ENCODE measurements at places on chromosomes 13 and 19.

GRCh38 chr19:719636-720344 is 11.1 kb downstream of the PALM start:
- peak; percentile 87 for DNase-seq

DNA sequence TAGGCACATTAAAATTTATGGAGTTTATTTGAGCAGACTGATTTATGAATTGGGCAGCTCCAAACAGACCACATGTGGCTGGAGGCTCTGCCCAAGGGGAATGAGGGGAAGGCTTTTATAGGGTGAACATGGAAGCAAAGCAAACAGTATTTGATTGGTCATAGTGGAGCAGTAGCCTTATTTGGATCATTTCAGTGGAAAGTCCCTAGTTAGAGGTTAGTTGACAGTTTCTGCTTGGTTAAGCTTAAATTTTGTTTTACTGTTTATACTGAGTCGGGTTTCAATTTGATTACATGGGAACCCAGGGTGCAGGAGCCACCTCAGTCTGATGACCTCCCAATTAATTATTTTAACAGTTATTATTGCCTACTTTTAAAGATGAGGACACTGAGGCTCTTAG is 140.5 kb downstream of the NDFIP2 start:
- DNase-seq, result no peak

DNA sequence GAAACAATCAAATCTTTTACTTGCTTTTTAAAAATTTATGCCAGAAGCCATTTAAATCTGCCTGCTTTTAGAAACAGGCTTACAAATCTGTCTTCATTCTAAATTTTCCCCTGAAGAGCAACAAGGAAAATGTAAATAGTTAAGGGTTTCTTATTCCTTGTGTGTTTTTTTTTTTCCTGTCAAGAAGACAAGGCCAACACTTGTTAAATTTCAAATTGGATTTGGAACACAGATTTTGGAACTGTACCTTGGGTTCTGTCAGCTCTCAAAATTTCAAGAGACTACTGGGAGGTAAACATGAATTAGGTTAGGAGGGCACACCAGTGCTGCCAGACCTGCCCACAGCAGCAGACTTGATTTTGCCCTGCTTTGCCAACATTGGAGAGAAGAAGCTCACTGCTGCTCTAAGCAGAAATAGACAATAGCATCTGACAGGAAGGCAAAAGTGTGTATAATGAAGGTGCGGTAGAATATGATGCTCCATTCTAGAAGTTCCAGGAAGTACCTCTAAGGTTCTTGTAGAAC is 121.7 kb downstream of the NHLRC3 start:
- DNase-seq, result no peak

GRCh38 chr13:48000559-48001113 is 437 bp downstream of the SUCLA2 start:
- peak; percentile 40 for DNase-seq

GRCh38 chr13:98937911-98938381 is 39.9 kb downstream of the DOCK9 start:
- peak; percentile 46 for DNase-seq

GRCh38 chr13:110265341-110265681 is 41.6 kb downstream of the COL4A1 start:
- DNase-seq, result no peak

GRCh38 chr19:31270897-31271296 is 78.3 kb downstream of the TSHZ3 start:
- DNase-seq, result no peak

DNA sequence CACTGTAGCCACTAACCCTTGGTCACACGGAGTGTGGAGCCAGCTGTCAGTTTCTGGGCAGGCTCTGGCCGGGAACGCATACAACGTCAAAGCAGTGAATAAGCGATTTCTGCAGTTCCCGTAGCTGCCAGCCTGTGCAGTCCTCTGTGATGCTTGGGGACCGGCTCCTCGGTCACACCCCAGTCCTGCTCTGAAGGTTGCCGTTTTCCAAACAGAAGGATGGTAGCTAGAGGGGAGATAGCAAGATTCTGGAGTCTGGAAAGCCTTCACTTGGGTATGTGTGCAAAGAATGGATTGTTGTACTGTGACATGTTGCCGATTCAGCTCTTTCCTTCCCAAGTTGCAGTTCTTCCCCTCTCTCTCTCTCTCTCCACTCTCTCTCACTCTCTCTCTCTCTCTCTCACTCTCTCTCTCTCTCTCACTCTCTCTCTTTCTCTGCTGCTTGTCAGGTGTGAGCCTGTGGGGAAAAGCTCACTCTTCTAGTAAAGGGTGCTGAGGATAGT is 38.7 kb upstream of the C1QTNF9 start:
- DNase-seq, result peak; percentile 89

DNA sequence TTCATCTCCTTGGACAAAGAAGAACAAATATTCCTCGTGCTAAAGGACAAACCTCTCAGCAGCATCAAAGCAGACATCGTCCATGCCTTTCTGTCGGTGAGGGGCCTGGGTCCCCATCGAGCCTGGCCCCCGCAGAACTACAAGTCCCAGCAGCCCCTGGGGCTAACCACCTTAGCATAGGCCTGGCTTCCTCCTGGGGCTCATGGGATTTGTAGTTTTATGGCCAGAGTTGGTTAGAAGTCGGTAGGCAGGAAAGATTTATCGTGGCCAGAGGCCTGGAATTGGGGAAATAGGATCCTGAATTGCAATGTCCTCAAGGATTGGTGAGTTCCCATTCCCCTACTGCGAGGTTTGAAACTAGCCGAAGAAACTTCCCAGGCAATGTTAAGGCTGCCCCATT is 19.6 kb downstream of the TMEM150B start:
- DNase-seq, result no peak

- peak; percentile 73 for DNase-seq
Measured at GRCh38 chr13:98443329-98443728, 133.6 kb downstream of the STK24 start.

- no peak for DNase-seq
Measured at GRCh38 chr19:58332697-58333096, 5.9 kb downstream of the ZSCAN22 start.

- DNase-seq, result no peak
Measured at GRCh38 chr13:77898097-77898496, 20.5 kb downstream of the EDNRB start.

DNA sequence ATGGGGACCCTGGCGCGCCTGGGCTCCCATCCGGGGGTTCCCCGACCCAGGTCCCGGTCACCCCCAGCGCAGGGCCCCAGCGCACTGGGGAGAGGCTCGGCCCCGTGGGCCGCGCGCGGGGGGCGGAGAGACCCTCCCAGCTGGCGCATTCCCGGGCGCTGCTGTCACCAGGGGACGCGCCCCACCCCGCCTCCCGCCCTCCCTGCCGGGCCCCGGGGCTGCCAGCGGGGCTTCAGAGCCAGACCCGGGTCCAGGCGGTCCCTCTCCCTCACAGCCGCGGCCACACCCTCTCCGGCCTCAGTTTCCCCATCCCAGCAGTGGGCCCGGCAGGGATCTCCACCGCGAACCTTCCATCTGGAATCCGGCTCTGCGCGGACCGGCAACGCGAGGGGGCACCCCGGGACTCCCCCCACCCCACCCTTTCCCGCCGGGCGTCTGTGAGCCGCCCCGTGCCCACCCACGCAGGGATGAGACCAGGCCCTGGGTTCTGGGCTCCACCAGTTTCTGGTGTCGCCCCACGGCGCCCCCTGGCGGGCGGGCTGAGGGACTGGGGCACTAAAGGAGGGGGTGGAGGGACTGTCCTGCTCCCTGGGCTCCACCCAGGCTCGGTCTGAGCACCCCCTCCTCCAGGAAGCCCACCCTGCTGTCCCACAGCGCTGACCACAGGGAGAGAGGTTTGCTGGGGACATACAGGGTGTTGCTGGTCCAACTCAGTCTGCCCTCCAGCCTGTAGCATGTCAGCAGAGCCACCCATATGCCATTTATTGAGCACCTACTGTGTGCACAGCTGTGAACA is 878 bp upstream of the ADAMTSL5 start:
- peak; percentile 58 for DNase-seq

DNA sequence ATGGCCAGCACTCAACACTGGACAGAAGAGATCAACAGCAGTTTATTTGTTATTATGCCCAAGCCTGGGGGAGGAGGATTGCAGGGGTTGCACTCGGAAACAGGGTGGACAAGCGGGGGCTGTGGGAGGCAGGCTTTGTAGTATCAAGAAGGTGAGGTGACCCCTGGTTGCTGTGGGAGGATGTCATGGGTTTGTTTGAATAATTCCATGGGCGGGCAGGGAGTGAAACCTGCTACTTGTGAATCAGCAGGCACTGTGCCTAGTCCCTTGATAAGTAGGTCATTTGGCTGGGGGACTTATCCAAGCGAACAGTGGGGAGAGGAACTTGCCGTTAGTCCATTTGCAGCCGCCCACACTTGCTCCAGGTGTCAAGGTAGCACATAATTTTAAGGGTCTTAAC is 84.4 kb upstream of the KCTD15 start:
- DNase-seq, result no peak

DNA sequence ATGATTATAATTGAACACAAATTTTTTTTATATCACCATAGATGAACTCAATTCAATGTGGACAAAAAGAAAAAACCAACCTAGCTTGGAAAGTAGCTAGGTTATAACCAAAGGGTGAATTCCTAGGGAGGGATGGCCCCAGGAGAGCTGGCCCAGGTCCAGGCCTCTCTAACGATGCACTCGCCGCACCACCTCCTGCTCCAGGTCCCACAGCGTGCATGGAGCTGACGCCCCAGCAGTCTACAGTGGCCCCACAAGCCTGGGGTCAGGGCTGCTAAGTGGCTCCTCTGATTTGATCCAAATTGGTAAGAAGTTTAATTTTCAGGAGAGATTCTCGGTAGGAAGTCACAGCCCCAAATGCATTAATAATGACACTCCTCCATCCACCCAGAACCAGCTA is 48.8 kb downstream of the TSHZ3 start:
- DNase-seq, result no peak

DNA sequence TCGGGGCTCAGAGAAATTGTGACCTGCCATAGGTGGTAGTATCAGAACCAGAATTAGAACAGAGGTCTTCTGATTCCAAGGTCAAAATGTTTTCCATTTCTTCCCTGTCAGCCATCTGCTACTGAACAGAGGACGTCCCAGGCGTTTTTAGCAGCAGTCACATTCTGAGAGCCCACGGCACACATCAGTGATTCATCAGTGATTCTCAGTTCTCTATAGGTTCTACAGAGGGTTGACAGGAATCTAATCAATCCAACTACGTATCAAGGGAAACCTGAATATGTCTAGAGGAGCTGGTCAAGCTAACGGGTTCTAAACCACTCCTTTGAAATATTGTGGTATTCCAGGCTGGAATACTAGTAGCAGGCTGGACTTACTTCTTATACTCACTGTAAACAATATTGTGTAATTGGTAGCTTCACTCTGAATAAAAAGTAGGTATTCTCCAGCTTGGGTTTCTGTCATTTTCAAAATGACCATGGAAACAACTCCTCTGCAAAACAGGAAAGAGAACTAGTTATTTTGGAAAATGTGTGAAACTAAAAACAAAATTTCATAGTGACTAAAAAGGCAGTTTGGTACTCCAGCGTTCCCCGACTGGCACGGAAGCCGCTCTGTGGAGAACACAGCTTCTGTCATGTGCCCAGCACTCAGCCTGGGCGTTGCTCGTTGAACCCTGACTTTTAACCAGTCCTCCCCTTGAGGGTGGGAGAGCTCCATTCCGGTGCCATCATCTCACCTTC is 43.2 kb downstream of the FLT3 start:
- no peak for DNase-seq

GRCh38 chr13:43908156-43909126 is 28.7 kb downstream of the LACC1 start:
- no peak for DNase-seq

DNA sequence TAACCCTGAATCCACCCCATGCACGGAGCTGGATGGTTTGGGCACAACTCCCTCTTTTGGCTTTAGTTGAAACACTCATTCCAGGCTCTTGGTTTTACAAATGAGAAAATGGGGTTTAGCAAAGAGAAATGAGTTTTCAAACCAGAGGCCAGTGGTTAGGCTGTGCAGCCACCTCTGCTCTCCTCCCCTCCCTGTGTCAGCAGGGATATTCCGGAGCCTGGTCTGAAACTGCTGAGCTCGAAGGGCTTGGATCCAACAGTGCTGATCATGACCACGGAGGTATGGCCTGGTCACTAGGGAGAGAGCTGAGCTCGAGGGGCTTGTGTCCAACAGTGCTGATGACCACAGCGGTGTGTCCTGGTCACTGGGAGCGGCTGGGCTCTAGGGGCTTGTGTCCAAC is 41.5 kb downstream of the ZNF787 start:
- DNase-seq, result no peak

DNA sequence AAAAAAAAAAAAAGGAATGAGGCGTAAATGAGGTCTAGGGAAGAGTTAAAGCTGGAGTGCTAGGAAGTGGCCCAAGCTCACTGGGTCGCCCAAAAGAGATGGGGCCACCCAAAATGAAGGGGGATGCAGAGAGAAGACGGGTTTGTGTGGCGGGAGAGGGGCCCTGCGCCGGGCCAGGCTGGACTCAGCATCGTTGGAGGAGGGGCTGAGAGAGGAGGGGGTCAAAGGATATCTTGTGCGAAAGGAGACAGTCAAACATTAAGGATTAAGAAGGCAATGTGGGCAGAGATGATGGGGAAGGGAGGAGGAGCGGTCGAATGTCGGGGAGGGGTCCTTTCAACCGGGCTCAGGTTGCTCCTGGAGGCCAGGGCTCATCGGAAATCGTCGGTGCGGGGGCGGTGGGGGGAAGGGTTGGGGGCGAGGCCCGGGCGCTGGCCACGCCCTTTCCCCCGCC is 825 bp upstream of the CARM1 start:
- no peak for DNase-seq

GRCh38 chr13:30991184-30991583 is 58.7 kb downstream of the TEX26 start:
- DNase-seq, result no peak

DNA sequence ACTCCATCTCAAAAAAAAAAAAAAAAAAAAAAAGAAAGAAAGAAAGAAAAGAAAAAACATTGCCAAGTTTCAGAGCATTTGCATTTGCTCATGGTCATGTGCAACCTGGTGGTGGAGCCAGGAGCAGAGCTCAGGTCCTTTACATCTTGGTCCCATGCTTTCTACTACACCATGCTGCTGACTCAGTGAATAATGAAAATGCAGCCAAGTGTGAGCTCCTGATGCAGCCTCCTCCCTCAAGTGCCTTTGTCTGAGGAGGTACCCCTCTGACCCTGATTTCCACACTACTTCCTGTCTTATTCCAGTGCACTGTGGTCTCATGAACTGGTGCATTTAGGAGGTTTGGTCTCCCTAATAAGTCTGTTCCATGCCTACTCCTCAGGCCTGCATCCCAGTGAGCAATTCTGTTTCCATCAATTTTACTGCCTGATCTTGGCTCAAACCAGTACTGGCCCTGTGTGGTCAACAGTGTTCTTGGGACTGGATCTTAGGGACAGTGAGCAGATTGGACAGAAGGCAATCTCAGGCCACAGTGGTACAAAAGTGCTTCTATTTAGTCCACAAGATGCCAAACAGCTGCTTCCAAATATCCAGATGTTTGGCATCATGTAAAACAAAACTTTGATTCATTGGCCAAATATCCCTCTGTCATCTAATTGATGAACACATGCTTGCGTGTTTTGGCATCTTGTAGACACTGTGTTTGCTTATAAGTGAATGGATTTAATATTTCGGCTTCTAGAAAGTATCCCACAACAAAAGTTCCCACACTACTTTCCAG is 28.8 kb upstream of the LRCH1 start:
- no peak for DNase-seq

GRCh38 chr13:99295488-99296252 is 11.5 kb downstream of the GPR183 start:
- no peak for DNase-seq

GRCh38 chr19:56141417-56141993 is 418 bp downstream of the ZNF444 start:
- no peak for DNase-seq

- no peak for DNase-seq
Measured at GRCh38 chr19:15575406-15575805, 39.6 kb upstream of the CYP4F8 start.

GRCh38 chr13:36850790-36851438 is 31.9 kb downstream of the RFXAP start:
- DNase-seq, result no peak
